Ammon's horn (tissue), 1 donor: ENCODE measurements at places on chromosomes 7 and 10.

GRCh38 chr10:96369890-96370583 lies 11.2 kb upstream of the OPALIN start:
- no peak for DNase-seq

DNA sequence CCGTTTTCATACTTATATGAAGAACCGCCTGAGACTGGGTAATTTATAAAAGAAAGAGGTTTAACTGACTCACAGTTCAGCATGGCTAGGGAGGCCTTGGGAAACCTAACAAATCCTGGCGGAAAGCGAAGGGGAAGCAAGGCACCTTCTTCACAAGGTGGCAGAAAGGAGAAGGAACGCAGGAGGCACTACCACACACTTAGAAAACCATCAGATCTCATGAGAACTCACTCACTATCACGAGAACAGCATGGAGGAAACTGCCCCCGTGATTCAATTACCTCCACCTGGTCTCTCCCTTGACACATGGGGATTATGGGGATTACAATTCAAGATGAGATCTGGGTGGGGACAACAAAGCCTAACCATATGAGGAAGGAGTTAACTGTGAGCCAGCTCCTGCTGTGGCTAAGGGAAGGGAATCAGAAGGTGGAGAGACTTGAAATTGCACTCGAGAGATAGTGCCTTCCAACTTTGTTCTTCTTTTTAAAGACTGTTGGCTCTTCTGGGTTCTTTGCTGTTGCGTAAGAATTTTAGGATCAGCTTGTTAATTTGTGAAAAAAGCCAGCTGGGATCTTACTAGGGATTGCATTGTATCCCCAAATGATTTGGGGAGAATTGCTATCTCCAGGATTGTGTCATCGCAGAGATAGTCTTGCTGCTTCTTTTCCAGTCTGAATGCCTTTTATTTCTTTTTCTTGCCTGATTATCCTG lies 21.0 kb downstream of the OPTN start:
- no peak for DNase-seq

- no peak for DNase-seq
Observed at GRCh38 chr10:15482156-15482555, 111.1 kb upstream of the FAM171A1 start.

GRCh38 chr7:158992759-158993158 lies 136.4 kb downstream of the DYNC2I1 start:
- DNase-seq = no peak

DNA sequence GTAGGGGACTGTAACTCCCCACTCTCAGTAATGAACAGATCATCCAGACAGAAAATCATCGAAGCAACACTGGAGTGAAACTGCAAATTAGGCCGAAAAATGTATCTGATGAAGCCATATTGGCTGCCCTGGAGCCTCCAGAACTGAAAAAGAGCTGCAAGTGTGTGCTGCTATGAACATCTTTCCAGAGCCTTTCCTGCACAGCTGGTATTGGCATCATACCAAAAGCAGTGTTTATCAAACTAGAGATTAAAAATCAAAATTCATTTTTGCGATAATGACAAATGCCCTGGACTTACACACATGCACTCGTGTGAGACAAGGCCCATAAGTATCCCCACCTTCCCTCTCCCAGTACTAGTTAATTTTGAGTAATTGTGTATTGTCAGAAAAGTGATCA lies 6.8 kb upstream of the CLDN12 start:
- no peak for DNase-seq

DNA sequence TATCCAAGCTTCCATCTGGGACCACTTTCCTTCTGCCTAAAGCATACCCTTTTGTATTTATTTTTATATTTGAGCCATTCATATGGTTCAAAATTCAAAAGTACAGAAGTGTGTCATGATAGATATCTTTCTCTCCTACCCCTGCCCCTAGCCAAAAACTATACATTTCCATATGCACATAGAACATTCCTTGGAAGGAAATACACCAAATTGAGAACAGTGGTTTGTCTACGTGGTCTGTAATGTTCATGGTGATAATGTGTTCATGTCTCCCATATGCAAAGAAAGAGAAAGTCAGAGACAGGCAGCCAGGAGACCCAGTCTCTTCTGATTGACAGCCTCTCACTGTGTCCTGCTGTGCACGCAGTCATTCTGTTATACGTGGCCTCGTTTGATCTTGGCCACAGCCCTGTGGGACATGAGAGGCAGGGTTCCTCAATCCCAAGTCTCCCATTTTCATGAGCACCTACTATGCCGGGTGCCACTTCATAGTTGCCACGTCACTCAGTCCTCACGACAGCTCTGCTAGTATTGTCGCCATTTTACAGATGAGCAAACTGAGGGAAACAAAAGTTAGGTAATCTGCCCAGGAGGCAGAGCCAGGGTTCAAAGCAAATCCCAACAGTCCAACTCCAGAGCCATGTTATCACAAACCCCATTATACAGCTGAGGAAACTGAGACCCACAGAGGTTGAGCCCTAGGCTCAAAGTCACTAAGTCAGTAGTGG lies 8.0 kb upstream of the CDH23 start:
- DNase-seq = no peak

- DNase-seq = no peak
Observed at GRCh38 chr7:74039337-74039736, 11.4 kb downstream of the ELN start.

DNA sequence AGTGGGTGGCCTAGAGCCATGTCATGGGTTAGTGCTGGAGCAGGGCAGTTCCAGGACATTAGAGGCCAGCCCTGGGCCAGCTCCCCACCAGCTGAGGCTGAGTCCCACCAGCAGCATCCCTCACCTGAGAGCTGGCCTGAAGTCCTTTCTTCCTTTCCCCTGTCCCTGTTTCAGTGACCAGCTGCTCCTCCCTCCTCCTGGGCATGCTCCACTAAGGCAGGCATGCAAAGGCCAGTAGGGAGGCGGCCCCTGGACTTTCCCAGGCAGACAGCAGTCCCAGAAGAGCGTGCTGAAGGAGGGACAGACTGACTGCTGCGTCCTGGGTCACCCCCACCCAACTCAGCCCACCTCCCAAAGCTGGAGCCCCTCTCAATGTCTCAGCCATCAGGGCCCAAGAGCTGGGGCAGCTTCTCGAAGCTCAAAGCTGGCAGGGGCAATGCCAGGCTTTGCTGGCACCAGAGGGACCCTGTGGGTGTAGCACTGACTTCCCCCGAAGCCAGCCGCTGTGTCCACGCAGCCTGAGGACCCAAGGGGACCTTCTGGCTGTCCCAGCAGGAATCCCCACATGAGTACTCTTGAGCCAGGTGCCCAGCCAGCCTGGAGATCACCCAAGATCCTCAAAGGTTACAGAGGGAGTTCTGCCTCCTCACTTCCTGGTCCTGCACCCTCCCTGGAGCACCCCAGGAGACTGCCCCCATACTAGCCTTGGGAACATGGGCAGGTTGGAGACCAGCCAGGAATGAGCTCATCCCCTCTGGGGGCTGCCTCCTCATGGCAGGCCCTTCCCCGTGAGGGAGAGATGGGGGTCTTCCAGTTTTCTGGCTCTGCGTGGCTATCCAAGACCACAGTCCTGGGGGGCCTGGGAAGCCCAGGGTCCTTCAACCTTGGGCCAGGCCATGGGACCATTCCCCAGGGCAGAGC lies 35.2 kb upstream of the RET start:
- no peak for DNase-seq
